ENCODE measurements at places on chromosomes 16 and 17.
A peak's percentile ranks its signal among the peaks of the same experiment; 100 is the strongest.

- DNase-seq: no peak
Observed at GRCh38 chr16:13307851-13308250, 406.5 kb downstream of the SHISA9 start.

DNA sequence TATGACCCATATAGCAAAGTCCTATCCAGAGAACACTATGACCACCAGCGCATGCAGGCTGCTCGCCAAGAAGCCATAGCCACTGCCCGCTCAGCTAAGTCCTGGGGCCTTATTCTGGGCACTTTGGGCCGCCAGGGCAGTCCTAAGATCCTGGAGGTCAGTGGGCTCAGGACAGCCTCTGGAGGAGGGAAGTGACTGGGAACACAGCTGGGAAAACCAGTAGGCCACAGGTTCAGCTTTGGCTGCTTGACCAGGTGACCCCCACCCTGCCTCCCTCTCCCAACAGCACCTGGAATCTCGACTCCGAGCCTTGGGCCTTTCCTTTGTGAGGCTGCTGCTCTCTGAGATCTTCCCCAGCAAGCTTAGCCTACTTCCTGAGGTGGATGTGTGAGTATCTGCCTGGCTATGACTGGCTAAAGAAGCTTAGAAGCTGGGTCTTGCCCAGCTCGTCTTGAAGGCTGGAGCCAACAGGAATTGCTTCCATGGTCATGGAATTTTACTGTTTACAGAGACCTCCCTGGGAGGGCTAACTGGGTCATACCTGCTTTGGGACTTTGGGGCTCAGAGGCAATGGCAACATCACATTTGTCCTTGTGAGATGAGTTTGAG lies 1.5 kb upstream of the OVCA2 start:
- DNase-seq: no peak

GRCh38 chr17:12472252-12473173 lies 193.2 kb upstream of the MYOCD start:
- DNase-seq: no peak

GRCh38 chr16:86555704-86556075 lies 655 bp upstream of the MTHFSD start:
- no peak for DNase-seq

GRCh38 chr16:29811896-29812665 lies at the start of gene PRRT2:
PRRT2 (plus strand) TSS chr16:29812193; CDS start chr16:29813055, 862 bp downstream.
- peak; percentile 67 for DNase-seq

DNA sequence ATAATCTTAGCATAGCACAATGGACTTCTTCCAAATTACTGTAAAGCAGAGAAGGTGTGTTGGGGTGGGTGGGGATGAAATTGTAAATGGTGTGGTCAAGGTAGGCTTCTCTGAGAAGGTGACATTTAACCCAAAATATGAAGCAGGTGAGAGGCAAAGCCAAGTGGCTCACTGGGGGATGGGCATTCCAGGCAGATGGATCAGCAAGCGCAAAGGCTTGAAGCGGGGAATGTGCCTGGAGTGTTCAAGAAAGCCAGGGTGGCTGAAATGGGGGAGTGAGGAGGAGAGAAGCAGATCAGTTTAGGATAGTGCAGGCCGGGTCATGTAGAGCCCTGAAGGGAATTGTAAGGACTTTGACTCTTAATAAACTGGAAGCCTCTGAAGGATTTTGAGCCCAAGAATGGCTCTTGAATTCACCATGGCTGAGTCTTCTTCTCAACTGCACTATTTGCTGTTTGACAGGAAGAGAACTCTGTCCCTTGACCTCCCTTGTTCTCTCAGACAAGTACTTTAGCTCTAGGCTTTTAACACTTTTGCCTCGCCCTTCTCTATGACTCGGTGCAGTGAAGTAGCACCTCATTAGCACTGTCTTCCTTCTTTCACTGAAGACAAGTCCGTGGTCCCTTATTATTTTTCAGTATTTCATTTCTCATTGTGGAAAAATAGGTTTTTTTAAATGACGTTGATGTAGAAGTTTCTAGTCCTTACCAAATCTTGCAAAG lies 14.7 kb downstream of the CACNG3 start:
- no peak for DNase-seq

- DNase-seq: peak; percentile 90
Observed at GRCh38 chr16:21708533-21709115, 44.9 kb downstream of the OTOA start.

- peak; percentile 47 for DNase-seq
Observed at GRCh38 chr16:21083729-21084268, 66.8 kb downstream of the DNAH3 start.

DNA sequence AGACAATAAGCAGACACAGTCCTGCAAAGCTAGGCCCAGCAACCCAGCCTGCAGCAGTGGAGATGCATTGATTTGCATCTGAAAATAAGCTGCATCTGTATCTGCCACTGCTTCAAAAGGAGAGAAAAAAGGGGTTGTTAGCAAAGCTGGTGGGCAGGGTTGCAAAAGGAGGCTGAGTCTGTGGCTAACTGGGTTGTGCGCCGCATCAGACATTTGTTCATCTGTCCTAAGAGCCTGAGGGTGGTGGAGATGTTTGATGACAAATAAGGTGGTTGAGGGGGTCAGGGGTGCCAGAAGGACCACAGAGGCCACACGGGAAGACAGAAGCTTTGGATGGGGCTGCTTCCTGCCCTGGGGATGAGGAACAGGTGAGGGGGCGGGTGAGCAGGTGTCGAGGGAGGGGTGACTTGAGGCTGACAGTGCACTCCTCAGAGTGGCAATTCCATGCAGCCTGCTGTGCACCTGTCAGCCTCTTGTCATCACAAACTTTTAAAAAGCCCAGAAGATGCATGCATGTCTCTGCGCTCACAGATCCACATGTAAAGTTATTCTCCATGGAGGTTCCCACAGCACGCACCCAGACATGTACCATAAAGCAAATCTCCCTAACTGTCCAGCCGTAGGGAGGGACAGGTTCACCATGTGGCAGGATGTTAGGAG lies 35.4 kb downstream of the WSB1 start:
- DNase-seq: no peak

DNA sequence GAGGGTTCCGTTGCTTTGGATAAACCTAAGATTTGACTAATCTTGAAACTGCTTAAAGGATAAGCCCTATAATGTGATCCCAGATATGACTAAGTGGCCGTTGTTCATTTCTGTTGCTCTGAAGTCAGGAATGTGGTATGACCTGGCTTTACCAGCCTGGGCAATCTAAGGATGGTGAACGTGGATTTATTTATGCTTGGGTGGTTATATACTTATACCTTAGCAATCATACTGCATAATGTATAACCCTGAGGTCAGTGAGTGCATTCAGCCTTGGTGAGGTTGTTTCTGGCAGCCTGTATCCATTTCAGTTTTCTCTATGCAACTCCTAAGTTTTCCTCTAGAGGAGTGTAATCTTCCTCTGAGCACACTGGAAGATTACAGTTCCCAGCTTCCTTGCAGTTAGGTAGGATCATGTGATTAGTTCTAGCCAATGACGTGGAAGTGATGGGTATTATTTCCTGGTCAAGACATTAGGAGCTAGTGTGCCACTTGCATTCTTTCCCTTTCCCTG lies 41.9 kb downstream of the FTO start:
- no peak for DNase-seq

GRCh38 chr16:66065925-66066324 lies 300.6 kb upstream of the CDH5 start:
- DNase-seq: no peak

- no peak for DNase-seq
Observed at GRCh38 chr17:79315358-79316105, 240.9 kb downstream of the ENGASE start.

DNA sequence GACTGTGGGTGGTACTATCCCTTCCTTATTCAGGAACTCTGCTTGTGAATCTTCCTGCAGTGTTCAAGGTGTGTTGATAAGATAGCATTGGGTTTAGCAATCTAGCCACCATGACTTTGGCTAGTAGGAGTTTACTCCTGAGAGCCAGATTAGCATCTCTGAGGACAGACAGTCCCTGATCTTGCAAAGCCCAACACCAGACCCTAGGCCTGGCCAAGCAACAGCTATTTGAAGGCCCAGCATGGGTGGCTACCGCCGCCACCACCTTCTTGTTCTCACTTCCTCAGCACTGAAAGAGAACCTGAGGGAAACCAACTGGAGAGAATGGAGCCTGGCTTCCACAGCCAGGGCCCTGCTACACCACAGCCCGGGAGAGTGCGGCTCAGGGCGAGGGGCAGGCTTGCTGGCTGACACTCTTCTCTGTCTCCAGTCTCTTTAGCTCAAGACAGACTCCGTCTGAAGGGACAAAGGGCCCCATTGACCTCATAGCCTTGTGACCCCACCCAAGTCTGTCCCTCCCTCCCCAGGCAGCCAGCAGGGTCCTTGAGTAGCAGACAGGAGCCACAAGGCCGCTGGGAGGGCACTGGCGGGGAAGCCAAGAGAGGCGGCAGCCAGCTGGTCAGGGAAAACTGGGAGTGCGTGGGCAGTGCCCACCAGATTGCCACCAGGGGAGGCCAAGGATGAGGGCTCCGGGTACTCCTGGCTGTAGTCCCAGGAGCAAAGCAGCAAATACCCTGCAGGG lies 10.9 kb upstream of the ARHGAP23 start:
- DNase-seq: no peak

GRCh38 chr17:78674595-78675315 lies 97.6 kb upstream of the DNAH17 start:
- DNase-seq: no peak

DNA sequence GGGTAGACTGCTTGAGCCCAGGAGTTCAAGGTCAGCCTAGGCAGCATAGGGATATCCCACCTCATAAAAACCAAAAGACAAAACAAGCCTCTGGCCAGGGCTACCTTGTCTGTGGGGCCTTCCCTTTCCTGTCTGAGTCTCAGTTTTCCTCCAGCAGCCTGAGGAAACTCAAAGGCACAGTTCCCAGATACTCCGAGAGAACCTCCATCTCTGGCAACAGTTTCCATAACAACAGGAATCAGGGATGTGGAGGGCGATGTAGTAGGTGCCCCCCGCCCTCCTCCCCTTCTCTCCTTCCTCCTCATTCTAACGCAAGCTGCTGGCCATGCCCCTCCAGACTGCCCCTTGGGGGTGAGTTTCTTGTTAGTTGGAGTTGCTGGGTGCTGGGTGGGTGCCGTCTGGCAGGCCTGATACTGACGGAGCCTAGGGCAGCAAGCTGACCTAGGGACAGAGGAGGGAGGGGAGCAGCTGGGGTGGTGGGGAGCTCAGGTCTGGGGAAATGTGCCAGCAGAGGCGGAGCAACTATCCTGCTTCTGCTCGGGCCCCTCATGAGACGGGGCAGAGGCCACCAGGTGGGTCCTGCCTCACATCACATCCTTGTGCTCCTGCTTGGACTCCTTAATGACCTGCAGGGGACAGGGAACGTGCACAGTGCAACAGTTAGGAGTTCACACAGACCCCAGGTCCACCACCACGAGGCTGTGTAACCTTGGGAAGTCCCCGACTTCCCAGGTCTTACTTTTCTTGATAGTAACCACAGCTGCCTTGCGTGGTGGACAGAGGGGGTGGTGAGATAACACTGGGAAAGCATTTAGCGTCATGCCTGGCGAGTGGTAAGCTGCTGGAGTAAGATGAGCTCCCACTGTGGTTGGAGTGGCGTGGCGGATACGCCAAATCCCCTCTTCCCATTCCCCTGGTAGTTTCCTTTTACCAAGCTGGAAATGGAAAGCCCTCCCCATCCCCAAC lies 7.8 kb upstream of the EFTUD2 start:
- DNase-seq: no peak

GRCh38 chr17:44955674-44956425 lies 8.3 kb upstream of the KIF18B start:
- DNase-seq: no peak

GRCh38 chr17:77746393-77746792 lies 212.1 kb upstream of the TNRC6C start:
- no peak for DNase-seq

- DNase-seq: no peak
Observed at GRCh38 chr16:497258-497657, 30.3 kb upstream of the CAPN15 start.

GRCh38 chr17:48611681-48612455 lies 1.1 kb upstream of the HOXB7 start:
- DNase-seq: no peak

GRCh38 chr16:86064431-86065250 lies 165.7 kb downstream of the IRF8 start:
- DNase-seq: no peak

- DNase-seq: no peak
Observed at GRCh38 chr17:15309793-15310192, 31.6 kb downstream of the TEKT3 start.

DNA sequence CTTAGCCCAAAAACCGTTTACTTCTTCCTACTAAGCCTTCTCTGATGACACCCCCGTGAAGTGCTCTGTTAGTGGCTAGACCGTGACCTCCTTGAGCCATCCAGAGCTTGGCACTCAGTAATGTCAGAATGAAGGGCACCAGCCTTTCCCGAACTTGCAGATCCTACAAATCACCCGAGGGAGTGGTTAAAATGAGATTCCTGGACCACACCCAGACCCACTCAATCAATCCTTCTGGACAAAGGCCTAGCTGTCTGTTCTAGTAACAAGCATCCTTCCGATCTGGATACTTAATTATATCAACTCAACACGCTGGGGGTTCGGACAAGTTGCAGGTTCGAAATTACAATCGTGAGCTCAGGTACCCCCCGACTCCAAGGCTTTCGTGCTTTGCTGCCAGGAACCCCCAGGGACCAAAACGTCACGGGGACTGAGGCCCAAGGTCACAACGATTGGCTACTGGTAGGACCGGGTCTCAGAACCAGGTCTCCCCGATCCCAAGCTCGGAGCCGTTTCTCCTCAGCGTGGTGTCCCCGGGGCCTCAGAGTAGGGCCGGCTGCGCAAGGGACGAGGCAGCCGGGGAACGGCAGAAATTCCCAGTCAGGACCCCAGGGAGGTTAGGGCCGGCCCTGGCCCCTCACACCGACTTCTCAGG lies 527 bp downstream of the CIAPIN1 start:
- DNase-seq: peak; percentile 38

GRCh38 chr17:37859451-37859850 lies 64.8 kb upstream of the TBC1D3K start:
- DNase-seq: no peak
